CD4-positive, alpha-beta T cell (primary cell): ENCODE measurements at places on chromosomes 5 and 9.

- DNase-seq, result no peak
These were observed 3.7 kb upstream of the DOLPP1 start for GRCh38 chr9:129077236-129077635.

DNA sequence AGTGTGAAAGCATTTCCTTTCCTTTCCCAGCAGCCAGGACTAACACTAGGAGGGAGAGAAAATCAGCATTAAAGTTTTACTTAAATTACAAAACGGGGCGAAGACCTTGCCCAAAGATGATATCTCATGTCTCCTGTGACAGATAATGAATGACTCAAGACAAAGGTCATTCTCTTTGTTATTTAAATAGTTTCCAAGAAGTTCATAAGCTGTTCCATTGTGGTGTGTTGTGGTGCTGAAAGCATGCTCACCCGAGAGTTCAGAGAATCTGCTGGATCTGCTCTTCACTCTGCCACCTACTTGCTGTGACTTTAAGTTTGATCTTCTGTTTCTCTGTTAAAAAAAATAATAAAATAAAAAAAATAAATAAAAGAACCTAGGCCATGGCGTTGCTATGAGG, 265.9 kb upstream of the NR4A3 start:
- DNase-seq, result no peak

DNA sequence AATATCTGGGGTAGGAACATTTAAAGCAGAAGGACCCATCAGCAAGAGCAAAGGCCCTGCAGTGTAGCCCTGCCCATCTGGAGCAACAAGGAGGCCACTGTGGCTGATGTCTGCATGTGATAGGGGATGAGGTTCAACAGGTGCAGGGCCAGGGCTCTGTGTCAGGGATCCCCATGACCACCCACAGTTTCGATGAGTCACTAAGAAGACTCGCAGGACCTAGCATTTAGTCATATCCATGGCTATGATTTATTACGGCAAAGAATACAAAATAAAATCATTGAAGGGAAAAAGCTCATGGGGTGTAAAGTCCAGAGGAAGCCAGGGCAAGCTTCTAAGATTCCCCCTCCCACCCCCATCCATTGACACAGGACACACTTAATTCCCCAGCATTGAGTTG, 188.6 kb downstream of the ADGRV1 start:
- DNase-seq, result no peak

DNA sequence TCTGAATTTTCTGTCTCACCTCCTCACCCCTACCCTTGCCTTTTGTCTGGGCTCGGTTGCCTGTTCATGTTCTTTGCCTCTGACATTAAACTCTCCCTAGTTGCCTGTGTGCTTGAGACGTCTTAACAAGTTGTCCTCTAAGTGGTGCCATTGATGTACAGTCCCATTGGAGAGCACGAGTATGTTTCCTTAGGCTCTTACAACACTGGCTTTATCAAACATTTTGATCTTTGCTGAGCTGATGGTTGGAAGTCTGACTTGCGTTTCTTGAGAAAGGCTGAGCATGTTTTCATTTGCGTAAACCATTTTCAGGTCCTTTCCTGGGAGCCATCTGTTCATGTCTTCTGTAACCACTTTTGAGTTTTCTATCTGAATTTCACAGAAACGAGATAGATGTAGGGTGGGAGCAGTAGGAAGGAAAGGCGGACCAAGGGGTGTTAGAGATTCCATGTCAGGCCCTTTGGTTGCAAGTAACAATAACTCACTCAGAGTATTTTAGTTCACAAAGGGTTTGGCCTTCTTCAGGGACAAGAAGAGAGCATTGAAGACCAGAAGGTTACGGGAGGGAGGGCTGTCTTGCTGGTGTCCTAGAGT, 35.4 kb downstream of the OTULIN start:
- DNase-seq, result no peak

GRCh38 chr9:77218612-77219011, 41.3 kb downstream of the VPS13A start:
- DNase-seq, result no peak

- no peak for DNase-seq
These were observed 103.6 kb downstream of the PSAT1 start for GRCh38 chr9:78400496-78400895.

DNA sequence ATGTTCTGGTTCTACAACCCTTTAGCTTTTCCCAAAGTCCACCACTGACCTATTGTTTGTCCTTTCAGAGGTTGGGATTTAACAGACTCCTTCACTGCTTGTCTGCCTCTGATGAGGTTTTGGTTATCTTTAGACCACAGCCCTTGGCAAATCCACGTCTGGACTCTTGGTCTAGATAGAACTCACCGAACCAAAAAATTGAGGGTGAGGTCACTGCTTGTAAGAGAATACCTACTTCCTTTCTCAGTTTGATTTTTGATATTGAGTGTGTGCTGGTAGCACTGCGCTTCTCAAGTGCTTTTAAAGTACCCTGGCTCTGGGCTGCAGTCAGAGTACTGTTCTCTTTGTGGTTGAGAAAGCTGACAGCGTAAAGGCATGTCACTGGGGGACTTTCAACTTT, 61.7 kb downstream of the JMY start:
- no peak for DNase-seq

- DNase-seq, result no peak
These were observed 142.5 kb downstream of the FSTL4 start for GRCh38 chr5:133469846-133470245.

DNA sequence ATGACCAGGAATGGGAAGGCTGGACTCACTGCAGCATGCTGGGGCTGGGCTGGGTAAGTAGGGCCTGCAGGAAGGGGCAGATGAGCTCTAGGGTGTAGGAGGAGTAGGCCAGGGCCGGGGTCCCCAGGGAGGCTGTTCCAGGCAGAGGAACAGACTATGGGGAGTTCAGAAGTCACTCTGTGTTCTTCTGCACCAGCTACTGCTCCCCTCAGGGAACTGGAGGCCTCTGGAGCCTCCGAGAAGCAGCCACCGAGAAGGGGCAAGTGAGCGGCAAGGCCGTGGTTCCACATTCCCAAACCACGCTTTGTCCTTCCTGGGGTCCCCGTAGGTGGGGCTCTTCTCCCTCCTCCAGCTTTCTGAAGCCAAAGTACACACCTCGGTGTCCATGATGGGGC, 8.4 kb upstream of the SLC2A6 start:
- DNase-seq, result no peak

DNA sequence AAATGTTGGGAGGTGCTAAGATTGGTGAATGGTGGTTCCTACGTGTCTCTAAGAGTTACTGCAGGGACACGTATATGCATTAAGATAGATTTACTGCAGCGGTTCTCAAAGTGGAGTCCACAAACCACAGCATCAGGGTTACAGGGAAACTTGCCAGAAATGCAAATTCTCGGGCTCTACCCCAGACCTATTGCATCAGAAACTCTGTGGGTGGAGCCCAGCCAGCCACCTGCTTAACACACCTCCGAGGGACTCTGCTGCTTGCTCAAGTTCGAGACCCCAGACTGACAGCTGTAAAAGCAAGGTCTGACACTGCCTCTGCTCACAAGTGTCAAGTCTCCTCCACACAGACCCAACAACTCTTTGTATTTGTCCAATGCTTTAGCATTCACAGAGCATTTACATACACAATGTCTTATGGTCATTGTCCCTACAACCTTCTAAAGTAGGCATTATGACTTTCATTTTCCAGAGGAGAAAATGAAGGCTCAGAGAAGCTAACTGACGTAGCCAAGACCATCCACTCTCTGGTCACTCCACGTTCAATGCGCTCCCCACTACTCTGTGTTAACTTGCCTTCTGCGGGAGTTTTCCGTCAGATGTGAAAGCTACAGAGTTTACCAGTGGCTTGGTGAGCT, 48.8 kb downstream of the HSD17B3 start:
- DNase-seq, result no peak

DNA sequence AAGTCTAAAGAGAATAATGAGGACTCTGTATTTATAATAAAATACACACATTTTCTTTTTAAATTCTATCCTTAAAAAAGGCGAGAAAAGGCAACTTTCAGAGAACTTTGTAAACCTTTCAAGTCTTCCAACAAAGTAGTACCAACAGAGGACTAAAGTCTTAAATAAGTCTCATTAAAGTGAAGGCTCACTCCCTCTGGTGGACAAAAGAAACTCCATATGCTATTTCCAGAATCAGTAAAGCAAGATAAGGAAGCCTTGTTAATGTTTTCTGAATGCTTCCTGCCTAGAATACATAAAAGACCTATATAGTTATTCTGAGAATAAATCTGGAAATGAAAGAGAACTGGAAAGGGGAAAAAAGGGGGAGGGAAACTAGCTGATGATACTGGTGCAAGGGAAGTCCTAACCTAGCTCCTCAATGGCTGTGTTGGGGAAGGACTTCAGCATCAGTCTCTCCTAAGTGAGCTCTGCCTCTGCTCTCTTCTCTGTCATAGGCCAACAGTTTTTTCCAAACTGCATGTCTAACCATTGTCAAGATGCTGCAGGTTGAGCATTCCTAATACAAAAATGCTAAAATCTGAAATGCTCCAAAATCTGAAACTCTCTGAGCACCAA, 7.2 kb downstream of the HMGCS1 start:
- peak; percentile 73 for DNase-seq

DNA sequence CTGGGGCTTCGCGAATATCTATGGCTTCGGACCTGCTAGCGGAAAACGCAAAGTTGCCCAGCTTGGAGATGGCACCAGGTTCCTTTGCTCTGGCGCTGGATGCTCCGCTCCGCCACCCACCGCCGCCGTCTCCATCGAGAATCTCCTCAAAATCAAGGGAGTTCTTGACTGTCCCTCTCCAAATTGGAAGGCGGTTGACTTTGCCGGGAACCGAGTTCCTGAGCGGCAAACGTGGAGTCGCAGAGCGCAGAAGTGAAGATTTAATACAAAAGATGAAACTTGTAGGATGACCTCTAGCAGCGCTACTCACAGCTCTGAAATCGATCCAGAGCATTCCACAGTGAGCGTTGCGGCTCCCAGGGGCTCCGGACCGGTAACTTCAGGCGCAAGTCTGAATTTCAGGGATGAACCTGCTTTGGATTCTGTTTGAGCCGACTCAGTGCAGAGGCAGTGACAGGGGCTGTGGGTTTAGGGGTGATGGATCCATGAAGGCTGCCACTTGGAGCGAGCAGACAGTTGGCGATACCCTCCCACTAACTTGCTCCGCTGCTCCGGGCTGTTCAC, 1641.5 kb upstream of the C9orf72 start:
- DNase-seq, result no peak

GRCh38 chr5:108729242-108729615, 18.5 kb upstream of the FER start:
- DNase-seq, result no peak

DNA sequence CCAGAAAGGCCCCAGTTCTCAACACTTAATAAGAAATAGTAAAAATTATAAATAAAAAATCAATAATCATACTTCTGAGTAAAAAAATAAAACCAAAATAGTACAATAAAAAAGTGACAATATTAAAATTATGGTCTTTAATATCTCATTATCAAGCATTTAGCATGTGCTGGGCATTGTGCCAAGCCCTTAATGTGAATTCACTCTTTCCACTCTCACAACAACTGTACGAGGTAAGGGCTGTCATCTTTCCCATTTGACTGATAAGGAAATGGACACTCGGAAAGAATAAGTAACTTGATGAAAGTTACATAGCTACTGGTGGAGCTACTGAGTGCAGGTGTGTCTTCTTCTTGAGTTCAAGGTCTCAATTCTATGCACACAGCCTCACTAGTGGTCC, 43.6 kb downstream of the SEC61B start:
- no peak for DNase-seq

DNA sequence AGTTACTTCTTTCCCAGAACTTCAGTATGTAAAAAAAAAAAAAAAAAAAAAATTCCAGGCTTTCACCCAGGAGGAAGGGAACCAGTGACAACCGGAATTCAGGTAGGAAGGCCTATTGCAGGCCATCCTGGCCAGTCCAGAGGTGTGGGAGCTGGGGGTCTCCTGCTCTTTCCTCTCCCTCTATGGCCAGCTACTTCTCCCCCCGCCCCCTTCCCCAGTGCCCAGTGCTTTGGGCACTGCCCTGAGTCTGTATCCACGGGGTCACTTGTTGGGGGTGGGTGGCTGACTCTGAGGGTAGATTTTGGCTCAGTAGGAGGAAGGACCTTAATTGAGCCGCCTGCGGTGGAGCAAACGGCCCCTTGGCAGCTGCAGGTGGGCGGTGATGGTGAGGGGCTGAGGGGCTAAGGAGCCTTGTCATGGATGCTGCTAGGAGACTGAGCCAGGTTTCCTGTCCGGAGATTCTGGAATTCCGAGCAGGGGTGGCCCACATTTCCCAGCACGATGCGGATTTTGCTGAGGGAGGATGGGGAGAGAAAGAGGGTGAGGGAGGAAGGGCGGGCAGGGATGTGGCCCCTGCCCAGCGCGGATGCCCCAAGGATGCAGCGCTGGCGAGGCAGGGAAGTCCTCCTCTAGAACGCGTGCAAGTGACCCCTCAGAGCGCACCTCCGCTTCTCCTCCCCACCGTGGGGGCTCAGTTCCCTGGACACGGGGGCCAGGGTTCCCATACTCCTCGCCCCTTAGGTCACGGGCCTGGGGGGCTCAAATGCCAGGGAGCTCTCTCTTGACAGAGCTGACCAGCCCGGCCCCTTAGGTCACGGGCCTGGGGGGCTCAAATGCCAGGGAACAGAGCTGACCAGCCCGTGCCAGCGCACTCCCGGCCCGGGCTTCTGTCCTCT, 1.2 kb upstream of the PHF2 start:
- DNase-seq, result no peak

- DNase-seq, result no peak
These were observed 1.7 kb upstream of the AGTPBP1 start for GRCh38 chr9:85743275-85744128.

GRCh38 chr9:110160123-110160522, 47.8 kb downstream of the C9orf152 start:
- no peak for DNase-seq

DNA sequence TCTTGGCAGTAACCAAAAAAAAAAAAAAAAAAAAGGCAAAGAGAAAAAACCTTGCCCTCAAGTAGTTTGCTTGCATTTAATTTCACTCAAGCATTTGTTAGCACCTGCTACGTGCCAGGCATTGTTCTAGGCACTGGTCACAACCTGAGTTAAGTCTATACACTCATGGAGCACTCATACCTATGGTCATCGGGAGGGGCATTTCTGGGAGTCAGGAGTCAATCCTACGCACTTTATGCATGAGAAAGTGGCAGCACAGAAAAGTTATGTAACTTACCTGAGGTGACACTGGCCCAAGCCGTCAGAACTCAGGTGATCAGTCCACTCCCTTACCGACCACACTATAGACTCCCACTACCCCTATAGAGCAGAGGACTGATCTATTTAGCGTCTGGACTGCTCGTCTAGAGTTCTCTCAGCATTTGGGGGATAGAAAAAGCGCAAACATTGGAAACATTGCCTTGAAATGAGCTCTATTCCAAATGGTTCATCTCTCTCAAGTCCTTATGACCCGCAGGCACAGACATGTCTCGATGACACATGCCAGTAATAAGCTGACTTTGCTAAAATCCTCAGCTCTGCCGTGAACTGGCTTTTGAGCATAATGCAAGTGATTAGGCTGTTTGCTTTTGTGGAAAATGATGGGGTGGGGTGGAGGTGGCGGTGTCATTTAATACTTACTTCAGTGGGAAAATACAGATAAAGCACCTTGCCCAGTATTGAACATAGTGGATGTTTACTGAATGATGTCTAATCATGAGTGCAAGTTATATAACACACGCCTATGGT, 160.2 kb downstream of the ARHGEF28 start:
- DNase-seq, result no peak

- no peak for DNase-seq
These were observed 44.0 kb upstream of the SVEP1 start for GRCh38 chr9:110623462-110624025.
